ENCODE measurements at places on chromosomes 5 and 9. TPM values are rescaled to one million over a fixed set of nuclear protein-coding genes. Genes with fewer than 3 reads are reported as not detected.

SEMA4D gene
- total RNA-seq, result 0.10 TPM

ACOT12 gene
- total RNA-seq, result not detected

CDH6 gene
- total RNA-seq, result 1.5 TPM

BARHL1 gene
- not detected for total RNA-seq

TMEM215 gene
- total RNA-seq, result not detected

CNTFR gene
- total RNA-seq, result 0.56 TPM

All from cardiac ventricle fibroblast (primary cell).